ENCODE measurements at places on chromosomes 6 and 20. TPM values are rescaled to one million over a fixed set of nuclear protein-coding genes. Genes with fewer than 3 reads are reported as not detected.

Gene RFX6
- not detected for total RNA-seq

DNA sequence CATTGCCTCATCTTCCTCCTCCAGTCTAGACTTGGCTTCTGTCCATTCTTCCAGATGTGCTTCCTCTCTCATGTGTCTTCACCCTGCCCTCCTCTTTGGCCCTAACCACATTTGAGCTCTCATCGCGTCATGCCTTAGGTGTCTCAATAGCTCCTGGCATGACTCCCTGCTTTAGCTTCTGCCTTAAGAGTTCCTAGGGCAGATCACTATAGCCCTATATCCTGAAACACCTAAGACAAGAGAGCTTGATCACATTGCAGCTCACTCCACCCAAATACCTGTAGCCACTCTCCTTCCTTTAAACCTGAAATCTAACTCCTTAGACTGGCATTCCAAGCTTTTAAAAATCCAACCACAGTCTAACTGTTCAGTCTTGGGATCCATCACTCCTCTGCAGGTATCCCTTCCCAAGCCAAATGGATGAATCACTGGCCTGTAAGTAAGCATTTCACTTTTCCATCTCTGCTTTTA is 69.0 kb upstream of the STXBP5 start:
- no peak for DNase-seq

DNA sequence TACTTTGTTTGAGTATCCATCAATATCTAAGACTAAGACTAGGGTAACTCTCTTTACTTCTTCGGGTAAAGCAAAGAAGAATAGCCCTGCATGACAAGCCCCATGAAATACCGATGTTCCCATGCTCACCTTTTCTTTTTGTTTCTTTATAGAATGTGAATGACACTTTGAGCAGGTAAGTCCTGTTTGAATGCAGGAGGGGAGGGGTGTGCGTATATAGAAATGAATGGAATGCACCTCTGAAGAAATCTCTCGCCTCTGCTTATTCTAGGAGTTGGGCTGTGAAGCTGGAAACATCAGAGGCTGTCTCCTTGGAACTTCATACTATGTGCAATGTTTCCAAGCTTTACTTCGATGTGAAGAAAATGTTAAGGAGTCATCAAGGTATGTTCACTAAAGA is 10.3 kb downstream of the TRIM38 start:
- no peak for DNase-seq

DNA sequence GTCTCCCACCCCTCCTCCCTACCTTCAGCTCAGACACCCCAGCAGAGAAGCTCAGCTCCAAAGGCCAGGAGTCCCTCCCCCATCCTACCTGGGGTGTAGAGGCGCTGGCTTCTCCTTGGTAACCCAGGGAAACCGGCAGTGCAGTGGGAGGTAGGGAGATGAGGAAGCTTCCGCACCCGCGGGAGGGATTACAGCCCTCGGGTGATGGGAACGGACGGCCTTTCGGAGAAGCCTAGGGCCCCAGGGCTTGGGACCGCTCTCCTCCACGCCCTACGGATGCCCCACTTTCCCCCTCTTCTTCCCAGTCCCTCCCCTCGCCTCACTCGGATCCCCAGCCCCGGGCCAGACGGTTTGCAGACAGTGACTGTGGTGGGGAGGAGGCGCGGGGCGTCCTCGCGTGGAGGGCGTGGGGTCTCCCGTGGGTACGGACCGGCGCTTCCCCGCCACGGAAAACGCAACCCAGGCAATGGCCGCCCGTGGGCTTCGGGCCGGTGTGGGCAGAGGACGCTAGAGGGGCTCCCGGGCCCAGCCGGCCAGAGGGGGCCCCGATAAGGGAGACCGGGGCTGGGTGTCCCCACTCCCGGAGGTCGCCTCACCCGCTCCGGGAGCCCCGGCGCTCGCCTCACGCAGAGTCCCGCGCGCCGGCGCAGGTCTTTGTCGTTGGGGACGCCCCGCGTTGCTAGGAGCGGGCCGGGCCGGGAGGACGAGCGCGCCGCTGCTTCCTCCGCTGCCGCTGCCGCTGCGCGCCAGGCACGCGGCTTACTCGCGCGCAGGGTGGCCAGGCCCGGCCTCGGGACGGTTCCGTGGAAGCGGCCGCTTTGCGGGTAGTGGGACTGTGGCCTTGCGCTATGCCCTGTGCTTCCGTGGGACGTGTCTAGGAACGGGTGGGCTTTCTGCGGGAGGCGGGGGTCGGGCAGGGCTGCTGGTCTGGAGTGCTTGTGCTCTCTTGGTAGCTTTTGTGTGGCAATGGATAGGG is 15.8 kb downstream of the AARS2 start:
- peak; percentile 87 for DNase-seq

DNA sequence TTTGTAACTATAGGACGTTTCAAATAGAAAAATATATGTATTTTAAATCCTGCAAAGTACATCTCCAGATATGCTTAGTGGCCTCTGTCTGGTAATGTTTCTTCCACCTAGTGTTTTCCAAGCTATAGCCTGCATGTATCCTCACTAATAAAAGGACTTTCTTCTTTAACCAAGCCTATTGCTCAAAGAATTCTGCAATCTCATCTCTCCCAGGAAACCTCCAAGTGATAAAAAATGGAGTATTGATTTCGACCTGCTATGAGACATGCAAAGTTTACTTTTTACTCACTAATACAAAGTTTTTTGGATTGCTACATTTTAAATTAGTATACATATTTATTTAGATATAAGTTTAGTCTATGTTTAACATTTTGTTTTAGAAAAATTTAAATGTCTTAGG is 23.3 kb downstream of the ADGRB3 start:
- no peak for DNase-seq

DNA sequence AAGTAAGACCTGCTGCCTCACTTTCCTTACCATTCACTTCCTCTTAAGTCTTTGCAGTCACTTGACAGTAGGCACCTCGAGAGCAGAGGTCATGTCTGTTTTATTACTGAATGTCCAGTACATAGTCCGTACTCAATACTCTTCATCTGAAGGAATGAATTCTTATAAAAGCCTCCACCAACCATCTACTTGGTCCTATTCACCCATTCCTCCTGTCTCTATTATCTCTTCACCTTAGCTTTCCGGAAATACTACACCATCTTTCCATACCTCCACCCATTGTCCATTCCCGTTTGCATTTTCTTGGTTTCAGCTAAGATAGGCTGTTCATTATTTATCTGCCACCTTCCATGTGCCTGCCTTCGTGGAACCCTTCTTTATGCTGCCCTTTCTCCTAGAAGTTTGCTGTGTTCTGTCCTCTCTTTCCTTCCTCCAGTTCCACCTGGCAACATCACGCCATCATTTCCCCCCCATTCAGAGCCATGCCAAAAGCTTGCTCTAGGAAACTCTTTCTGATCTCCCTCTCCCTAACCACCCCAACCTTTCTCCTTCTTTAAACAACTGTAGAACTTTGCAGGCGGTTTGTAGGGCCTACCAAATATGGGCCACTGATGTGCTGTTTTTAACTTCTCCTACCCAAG is 38.3 kb downstream of the ENPP1 start:
- no peak for DNase-seq

- no peak for DNase-seq
Measured at GRCh38 chr6:160221423-160221822, 37.2 kb downstream of the SLC22A2 start.

Data from osteoblast (primary cell).